ENCODE measurements at places on chromosomes 2 and 18.

GRCh38 chr18:11155034-11155759 lies 5.8 kb upstream of the PIEZO2 start:
- DNase-seq = peak; percentile 57

DNA sequence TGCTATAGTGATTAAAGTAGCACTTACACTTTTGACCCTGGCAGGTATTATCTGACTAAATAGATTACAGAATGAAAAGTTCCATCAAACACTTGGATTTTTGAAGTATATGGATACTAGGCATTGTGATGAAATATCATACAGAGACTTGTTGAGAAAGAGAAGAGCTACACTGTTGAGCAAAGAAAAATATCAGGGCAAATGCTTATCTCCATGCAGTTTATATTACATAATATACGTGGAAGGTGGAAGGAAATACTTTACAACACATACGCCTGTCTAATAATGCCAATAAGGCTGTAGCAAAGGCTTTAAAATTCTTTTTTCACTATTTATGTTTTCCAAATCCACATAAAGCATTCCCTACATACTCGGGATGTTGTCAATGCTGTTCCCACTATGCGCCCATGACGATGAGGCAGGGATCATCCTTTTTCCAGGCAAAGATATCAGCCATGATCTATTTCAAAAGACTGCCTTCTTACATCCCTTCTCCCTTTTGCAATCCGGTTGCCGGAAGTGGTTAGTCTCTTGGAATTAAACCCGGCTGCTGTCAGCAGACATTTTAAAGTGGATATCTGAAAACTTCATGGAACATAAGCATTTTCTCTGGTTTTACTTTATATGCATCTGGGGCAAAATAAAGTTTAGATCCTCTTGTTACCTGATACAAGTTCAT lies 92.6 kb upstream of the ITGA4 start:
- peak; percentile 46 for DNase-seq

- no peak for DNase-seq
Measured at GRCh38 chr2:54041135-54041534, 70.3 kb upstream of the PSME4 start.

DNA sequence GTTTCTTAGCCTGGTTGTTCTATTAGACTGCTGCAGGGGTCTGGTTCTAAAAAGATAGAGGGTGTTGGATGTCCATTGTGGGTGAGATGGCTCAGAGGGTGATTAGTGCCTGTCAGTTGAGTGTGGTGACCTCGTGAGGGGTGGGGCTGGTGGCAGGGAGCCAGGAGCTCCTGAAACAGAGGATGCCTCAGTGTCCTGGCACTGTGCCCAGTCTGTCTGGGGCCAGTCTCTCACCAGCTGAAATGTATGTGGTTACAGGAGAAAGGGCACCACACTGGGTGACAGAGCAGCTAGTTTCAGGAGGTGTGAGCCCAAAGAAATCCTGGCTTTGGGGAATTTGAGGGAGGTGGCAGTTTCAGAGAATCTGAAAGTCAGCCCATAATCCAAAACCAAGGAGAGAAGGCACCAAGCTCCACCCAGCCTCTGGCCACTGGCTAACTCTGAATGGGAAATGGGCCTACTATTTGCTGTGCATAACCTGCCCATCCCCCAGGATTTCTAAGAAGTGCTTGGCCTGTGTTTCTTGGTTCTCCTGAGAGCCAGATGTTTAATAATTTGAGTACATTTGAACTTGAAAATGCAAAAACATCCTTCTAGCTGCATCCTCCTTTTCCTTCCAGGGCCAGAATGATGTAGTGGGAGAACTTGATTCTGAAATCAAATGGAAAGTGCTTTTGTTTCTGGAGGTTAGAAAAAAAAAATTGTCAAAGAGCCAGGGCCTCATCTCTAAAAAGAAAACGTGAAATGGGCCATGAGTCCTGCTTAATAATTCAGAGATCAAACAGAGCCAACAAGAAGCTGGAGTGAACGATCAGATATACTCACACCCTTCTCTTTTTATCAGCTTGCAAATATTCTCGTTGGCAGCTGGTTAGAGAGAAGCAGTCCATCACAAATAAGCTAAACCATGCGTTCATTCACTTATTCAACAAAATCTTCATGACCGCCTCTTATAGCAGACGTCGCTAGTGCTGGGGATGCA lies 92.3 kb downstream of the B3GNT2 start:
- DNase-seq = no peak

GRCh38 chr2:226993171-226993570 lies 157.3 kb downstream of the RHBDD1 start:
- no peak for DNase-seq

DNA sequence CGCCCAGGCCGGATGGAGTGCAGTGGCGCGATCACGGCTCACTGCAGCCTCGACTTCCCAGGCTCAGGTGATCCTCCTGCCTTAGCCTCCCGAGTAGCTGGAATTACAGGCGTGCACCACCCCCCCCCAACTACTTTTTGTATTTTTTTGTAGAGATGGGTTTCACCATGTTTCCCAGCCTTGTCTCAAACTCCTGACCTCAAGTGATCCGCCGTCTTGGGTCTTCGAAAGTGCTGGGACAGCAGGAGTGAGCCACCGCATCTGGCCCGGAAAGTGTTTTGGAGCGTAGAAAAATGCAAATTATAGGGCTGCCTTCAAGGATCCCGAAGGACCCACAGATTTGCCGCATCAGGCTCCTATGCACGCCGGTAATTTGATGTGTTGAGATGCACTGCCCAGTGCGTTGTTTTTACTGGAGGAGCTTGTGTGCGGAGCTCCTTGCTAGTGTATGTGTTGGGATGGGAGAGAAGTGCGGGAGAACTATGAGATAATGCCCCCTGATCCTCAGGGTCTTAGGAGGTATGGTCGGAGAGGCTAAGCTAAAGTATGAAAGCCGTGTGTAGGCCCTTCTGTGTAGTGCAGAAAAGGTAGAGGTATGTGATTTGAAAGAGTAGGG lies 1.2 kb upstream of the CLASP1 start:
- no peak for DNase-seq

- no peak for DNase-seq
Measured at GRCh38 chr2:123614596-123614995, 410.5 kb upstream of the CNTNAP5 start.

DNA sequence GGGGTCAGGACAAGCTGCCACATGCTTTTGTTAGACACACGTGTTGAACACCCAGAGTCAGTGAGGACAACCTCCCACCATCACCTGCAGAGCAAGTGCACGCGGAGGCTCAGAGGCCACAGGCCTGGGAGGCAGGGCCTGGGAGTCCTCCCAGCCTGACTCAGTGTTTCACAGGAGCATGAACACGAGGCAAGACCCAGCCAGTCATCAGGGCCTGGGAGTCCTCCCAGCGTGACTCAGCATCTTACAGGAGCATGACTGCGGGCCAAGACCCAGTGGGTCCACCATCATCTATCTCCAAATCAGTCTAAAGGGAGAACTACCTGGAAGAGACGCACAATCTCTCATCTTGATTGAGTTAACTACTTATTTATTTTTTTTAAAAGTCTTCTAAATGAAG lies 112.6 kb upstream of the PXDN start:
- DNase-seq = no peak

DNA sequence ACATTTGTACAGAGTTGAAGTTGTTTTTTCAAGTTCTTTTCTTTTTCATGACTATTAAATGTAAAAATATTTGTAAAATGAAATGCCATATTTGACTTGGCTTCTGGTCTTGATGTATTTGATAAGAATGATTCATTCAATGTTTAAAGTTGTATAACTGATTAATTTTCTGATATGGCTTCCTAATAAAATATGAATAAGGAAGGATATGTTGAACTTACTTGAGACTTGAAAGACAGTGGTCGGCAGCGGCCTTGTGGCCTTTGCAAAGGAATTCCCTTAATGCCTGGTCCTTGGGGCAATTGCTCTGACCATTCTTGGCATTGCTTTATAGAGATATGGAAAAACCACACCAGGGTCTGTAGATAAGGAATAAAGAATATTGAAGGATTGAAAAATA lies 25.9 kb upstream of the TMEM87B start:
- no peak for DNase-seq

DNA sequence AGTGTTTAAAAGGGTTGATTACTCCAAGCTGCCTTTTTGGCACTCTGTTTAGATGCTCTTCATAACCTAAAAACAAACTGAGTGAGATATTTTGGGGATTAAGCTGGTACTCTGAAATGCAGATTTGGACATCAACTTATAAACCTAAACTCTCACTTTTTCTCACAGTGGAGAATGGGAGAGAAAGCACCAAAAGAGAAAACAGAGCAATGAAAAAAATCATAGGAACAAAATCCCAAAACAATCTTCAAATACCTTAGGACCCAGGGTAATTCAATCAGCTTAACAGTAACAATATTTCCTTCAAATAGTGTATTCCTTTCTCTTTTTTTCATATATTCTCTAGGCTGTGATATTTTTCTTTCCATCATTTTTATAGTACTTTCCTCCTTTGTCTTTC lies 11.5 kb downstream of the LRP1B start:
- no peak for DNase-seq
